ENCODE measurements at places on chromosomes 13 and 19.

- no peak overlapping the region for H3K4me3 ChIP-seq
- H3K36me3 ChIP-seq = no peaks in the 10 kb centered on the region
- no peaks in the 10 kb centered on the region for H3K27me3 ChIP-seq
- no peak overlapping the region for H3K27ac ChIP-seq
- DNase-seq = no peak
Measured at GRCh38 chr13:96621634-96622183, 372.6 kb downstream of the OXGR1 start.

DNA sequence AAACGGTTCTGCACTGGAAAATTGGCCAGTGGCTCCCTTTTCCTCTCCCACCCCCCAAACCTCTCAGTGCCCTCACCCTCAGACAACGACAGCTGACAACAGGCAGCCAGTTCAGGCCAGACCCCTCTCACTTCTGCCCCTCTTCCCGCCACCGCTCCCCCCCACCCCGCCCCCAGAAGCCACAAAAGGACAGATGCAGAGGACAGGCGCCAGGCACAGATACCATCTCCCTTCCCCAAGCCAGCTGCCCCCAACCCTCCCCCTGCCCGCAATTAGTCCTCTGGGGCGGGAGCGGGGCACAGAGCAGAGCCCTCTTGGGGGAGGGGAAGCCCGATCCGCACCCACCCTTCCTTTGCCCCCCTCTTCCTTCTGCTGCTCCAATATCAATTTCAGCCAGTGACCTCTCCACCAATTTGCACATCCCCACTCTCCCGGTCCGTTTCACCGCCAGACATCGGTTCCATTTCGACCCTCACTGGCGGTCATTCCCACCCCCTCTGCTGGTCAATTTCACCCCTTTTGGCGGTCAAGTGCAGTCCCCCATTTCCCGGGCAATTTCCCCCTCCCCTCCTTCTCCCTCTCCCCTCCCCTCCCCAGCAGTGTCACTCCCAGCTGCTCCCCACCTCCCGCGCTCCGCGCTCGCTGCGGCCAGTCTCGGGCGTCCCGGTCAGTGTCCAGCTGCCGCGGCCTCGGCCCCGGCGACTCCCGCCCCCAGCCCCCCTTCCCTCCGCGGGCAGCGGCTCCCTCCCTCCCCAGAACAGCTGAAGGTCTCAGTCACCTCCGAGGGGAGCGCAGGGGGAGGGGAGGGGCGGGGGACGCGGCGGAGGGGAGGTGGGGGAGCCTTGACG is at the start of gene SHD:
TSS of gene SHD (plus strand) at position 848 of the 848 bp plus-strand sequence. CDS start 798 bp downstream, outside the sequence.
- no peaks in the 10 kb centered on the region for H3K4me1 ChIP-seq
- H3K36me3 ChIP-seq = no peaks in the 10 kb centered on the region
- H3K4me3 ChIP-seq = peak within 1 kb of the TSS; percentile 13
- DNase-seq = no peak
- H3K27ac ChIP-seq = no peak within 1 kb of the TSS
- H3K27me3 ChIP-seq = peaks cover 14% of the 10 kb centered on the region

- no peaks in the 10 kb centered on the region for H3K4me1 ChIP-seq
- H3K36me3 ChIP-seq = no peaks in the 10 kb centered on the region
- DNase-seq = no peak
- H3K27ac ChIP-seq = no peak overlapping the region
- no peaks in the 10 kb centered on the region for H3K27me3 ChIP-seq
- H3K4me3 ChIP-seq = no peak overlapping the region
Measured at GRCh38 chr13:44093607-44094564, 214.2 kb downstream of the LACC1 start.

- no peaks in the 10 kb centered on the region for H3K36me3 ChIP-seq
- H3K4me3 ChIP-seq = no peak overlapping the region
- no peak overlapping the region for H3K27ac ChIP-seq
- H3K4me1 ChIP-seq = no peaks in the 10 kb centered on the region
Measured at GRCh38 chr13:59681636-59682311, 482.0 kb downstream of the DIAPH3 start.

- H3K4me3 ChIP-seq = no peak overlapping the region
- no peaks in the 10 kb centered on the region for H3K36me3 ChIP-seq
- no peaks in the 10 kb centered on the region for H3K27me3 ChIP-seq
Measured at GRCh38 chr13:77737583-77738200, 40.2 kb downstream of the SLAIN1 start.

Measured in prostate gland (tissue), 2 donors.